ENCODE measurements at places on chromosomes 6 and 20.

DNA sequence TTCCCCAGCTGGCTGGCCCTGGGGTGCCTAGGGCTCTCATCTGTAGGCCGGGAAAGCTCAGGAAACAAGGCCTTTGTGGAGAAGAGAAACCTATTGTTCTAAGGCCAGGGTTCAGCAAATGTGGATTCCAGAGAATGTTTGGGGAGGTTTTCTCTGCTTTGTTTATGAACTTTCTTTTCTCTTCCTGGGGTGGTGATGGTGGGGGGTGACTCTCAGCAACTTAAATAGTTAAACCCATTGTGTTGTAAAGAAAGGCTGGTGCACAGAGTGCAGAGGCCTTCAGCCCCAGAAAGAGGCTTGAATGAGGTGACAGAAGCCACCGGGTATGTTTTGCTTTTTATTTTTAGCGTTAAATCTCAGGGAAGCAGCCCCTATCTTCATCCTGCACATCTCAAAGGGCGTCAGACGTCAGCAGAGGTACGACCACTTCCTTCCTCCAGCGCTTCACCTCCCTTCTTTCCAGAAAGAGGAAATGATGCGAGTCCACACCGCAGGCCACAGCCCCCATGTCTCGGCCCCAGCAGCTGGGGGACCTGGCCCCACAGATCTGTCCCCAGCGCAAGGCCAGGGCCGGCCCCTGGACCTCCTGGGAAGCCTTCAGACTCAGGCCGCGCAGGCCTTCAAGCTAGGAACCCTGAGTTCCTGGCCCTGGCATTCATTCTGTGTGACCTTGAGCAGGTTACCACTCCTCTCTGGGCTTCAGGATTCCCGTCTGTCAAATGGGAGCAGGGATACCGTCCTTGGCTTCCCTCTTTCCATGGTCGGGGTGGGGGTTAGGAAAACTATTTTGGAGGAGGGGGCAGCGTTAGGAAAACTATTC lies 605 bp upstream of the PPP1R16B start:
- H3K36me3 ChIP-seq: no peaks in the 10 kb centered on the region
- peaks cover 5% of the 10 kb centered on the region for H3K27me3 ChIP-seq
- H3K4me3 ChIP-seq: no peak overlapping the region

- H3K4me1 ChIP-seq: no peaks in the 10 kb centered on the region
- no peak overlapping the region for H3K4me3 ChIP-seq
- no peak overlapping the region for H3K27ac ChIP-seq
These were observed 932.1 kb downstream of the EYS start for GRCh38 chr6:64774881-64775280.

DNA sequence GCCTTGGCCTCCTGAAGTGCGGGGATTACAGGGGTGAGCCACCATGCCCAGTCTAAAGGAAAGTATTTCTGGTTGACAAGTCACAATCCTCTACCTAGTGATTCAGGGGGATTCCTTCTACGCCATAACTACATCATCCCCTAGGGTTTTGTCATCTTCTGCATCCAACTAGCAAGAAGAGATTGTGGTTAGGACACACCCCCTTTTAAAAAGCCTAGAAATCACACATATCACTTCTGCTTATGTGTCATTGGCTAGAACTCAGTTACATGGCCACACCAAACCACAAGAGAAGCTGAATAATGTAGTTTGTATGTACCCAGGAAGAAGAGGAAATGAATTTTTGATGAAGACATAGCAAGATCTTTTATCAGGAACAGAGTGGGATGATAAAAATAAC lies 14.7 kb upstream of the CHD6 start:
- DNase-seq: no peak
- H3K4me3 ChIP-seq: no peak overlapping the region
- H3K27me3 ChIP-seq: peaks cover 5% of the 10 kb centered on the region
- H3K4me1 ChIP-seq: no peaks in the 10 kb centered on the region
- H3K27ac ChIP-seq: no peak overlapping the region
- H3K36me3 ChIP-seq: no peaks in the 10 kb centered on the region

GRCh38 chr6:151310852-151311767 lies 71.3 kb downstream of the AKAP12 start:
- H3K4me1 ChIP-seq: no peaks in the 10 kb centered on the region
- no peak overlapping the region for H3K27ac ChIP-seq
- H3K36me3 ChIP-seq: no peaks in the 10 kb centered on the region
- no peak overlapping the region for H3K4me3 ChIP-seq
- no peaks in the 10 kb centered on the region for H3K27me3 ChIP-seq

DNA sequence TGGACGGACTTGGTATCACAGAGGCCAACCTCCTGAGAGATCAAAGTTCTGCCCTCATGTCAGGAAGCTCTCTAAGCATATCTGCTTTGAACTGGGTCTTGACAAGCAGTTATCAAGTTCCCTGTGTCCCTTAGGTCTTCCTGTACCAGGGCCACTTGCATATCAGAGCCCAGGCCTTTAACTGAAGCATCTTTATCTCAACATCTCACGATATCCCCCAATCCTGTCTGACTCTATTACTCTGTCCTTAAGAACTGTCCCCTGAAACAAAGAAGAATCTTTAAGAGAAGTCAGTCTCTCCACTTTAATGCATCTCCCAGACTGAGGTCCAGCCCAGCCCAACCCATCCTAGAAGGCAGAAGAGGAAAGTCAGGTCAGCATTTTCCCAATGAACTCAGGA lies 8.2 kb downstream of the MAS1L start:
- H3K27me3 ChIP-seq: no peaks in the 10 kb centered on the region
- DNase-seq: no peak
- H3K4me3 ChIP-seq: no peak overlapping the region
- H3K36me3 ChIP-seq: no peaks in the 10 kb centered on the region
- no peaks in the 10 kb centered on the region for H3K4me1 ChIP-seq
- no peak overlapping the region for H3K27ac ChIP-seq

GRCh38 chr6:145096846-145097245 lies 638.5 kb downstream of the EPM2A start:
- no peaks in the 10 kb centered on the region for H3K27me3 ChIP-seq
- H3K4me3 ChIP-seq: no peak overlapping the region
- H3K27ac ChIP-seq: no peak overlapping the region
- H3K4me1 ChIP-seq: no peaks in the 10 kb centered on the region
- no peaks in the 10 kb centered on the region for H3K36me3 ChIP-seq

- no peaks in the 10 kb centered on the region for H3K4me1 ChIP-seq
- no peak overlapping the region for H3K27ac ChIP-seq
- peak; percentile 10 for DNase-seq
- H3K4me3 ChIP-seq: no peak overlapping the region
These were observed 50.9 kb downstream of the PLCB4 start for GRCh38 chr20:9119776-9120175.

DNA sequence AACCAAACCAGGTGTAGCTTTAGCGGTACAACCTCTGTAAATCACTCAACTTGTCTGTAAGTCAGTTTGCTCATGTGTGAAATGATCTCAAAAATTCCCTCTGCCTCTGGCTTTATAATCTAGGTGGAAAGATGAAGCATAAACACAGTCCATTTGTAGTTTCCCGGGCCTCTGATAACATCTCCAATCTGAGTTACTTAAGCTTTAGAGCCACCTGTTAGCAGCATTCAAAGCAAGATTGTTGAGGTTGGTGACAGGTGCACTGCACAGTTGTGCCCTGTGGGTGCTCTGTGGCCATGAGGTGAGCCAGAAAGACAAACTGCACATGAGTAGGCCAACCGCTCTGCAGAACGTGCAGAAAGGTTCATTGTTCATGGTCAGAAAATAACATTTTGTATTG lies 53.7 kb downstream of the MOCS1 start:
- no peak overlapping the region for H3K4me3 ChIP-seq
- DNase-seq: no peak
- no peaks in the 10 kb centered on the region for H3K36me3 ChIP-seq
- H3K4me1 ChIP-seq: no peaks in the 10 kb centered on the region
- H3K27me3 ChIP-seq: no peaks in the 10 kb centered on the region

- no peaks in the 10 kb centered on the region for H3K27me3 ChIP-seq
- H3K4me3 ChIP-seq: no peak overlapping the region
- H3K36me3 ChIP-seq: no peaks in the 10 kb centered on the region
- no peaks in the 10 kb centered on the region for H3K4me1 ChIP-seq
- no peak for DNase-seq
These were observed 351.5 kb upstream of the CHD6 start for GRCh38 chr20:41969656-41970055.

- H3K4me1 ChIP-seq: no peaks in the 10 kb centered on the region
- no peaks in the 10 kb centered on the region for H3K36me3 ChIP-seq
- peak overlapping the region; percentile 87 for H3K27ac ChIP-seq
- no peak overlapping the region for H3K4me3 ChIP-seq
- no peak for DNase-seq
These were observed 241.0 kb downstream of the DLL1 start for GRCh38 chr6:170049641-170050561.

GRCh38 chr20:25213566-25214425 lies 18.3 kb downstream of the ENTPD6 start:
- H3K4me1 ChIP-seq: no peaks in the 10 kb centered on the region
- H3K27me3 ChIP-seq: no peaks in the 10 kb centered on the region
- no peak overlapping the region for H3K27ac ChIP-seq

GRCh38 chr6:166499350-166500163 lies 86.9 kb downstream of the RAMACL start:
- no peak overlapping the region for H3K4me3 ChIP-seq
- DNase-seq: no peak
- H3K36me3 ChIP-seq: peaks cover 28% of the 10 kb centered on the region
- H3K4me1 ChIP-seq: no peaks in the 10 kb centered on the region
- H3K27me3 ChIP-seq: no peaks in the 10 kb centered on the region
- no peak overlapping the region for H3K27ac ChIP-seq

DNA sequence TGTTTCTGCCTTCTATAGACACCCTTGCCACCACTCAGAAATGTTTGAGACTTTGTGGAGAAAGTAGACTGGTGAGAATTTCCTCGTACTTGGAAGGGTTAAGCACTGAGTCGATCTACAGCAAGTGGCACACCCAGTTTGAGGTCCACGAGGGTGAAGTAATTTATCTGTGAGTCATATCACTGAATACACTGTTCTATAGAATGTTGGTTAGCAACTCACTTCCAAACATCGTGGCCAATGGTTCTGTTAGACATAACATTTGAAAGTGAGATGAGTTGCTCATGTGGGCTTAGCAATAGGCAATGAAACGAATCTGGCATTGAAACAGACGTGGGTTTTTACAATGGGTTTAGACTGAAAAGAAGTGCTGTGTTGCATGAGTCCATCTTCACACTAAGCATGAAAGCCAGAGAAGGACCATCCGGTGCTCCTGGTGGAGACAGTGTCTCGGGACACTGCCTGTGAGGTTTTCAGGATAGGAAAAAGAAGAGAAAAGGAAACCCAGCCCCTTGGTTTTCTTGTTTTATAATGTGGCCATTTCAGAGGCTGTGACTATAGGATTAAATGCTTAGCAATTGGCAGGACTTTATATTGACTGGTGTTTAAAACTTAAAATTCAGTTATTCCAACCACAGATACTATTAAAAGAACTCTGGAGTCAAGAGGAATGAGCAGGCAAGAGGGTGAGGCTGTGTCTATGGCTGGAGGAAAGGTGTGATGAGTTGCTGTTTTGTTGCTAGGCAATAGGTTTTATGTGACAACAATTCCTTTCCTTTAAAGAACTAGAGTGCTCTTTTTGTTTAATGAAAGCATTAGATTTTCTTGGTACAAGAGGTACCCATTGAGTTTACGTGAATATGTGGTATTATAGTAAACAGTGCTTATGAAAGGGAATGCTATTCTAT lies 31.0 kb upstream of the EZR start:
- peak overlapping the region; percentile 92 for H3K27ac ChIP-seq
- peak; percentile 94 for DNase-seq
- peaks cover 17% of the 10 kb centered on the region for H3K4me1 ChIP-seq
- no peaks in the 10 kb centered on the region for H3K36me3 ChIP-seq

- H3K27ac ChIP-seq: peak overlapping the region; percentile 69
- DNase-seq: peak; percentile 71
- H3K27me3 ChIP-seq: no peaks in the 10 kb centered on the region
- no peaks in the 10 kb centered on the region for H3K36me3 ChIP-seq
- H3K4me3 ChIP-seq: no peak overlapping the region
- peaks cover 9% of the 10 kb centered on the region for H3K4me1 ChIP-seq
These were observed 142.2 kb upstream of the ARID1B start for GRCh38 chr6:156634951-156635371.

DNA sequence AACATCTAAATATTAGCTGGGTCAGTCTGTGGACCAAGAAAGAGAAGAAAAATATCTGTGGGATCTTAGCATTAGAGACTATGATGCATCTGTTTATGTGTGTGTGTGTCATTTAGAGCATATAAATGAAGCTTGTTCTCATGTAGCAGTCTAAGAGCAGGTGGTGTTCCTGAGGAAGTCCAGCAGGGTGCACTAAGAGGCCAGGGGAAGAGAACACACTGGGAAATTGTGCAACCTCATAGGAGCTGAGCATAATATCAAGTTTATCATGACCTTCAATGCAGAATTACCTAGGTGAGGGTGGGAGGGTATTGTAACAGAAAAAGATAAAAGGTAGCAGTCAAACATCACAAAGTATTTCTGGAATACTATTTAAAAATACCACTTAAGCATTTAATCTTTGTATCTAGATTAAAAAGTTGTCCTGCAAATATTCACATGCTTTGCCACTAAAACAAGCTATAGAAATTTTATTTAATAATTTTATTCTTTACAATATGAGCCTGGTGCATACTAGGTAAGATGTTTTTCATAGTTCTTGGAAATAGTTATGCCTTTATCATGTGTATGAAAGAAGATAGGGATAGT lies 80.5 kb downstream of the SMPDL3A start:
- no peak overlapping the region for H3K4me3 ChIP-seq
- DNase-seq: peak; percentile 72
- H3K27ac ChIP-seq: no peak overlapping the region
- no peaks in the 10 kb centered on the region for H3K36me3 ChIP-seq
- no peaks in the 10 kb centered on the region for H3K4me1 ChIP-seq

DNA sequence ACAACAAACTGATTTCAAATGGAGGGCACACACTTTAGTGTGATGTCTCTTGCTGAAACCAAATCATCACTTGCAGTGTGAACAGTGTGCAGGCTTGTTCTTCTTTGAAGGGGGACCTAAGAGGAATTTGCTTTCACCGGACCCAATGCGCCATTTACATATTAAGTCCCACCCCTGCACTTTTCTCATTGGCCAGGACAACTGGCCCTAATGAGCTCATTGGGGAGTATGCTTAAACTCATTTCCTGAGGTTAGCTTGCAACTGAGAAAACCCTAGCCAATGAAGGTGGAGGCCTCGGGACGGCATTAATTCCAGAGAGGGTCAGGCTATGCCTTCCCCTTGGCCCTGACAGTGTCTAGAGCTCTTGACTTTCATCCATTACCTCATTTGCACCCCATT lies 58.7 kb downstream of the VEGFA start:
- H3K27me3 ChIP-seq: no peaks in the 10 kb centered on the region
- H3K27ac ChIP-seq: no peak overlapping the region
- H3K36me3 ChIP-seq: no peaks in the 10 kb centered on the region
- H3K4me3 ChIP-seq: no peak overlapping the region
- DNase-seq: no peak
- peaks cover 73% of the 10 kb centered on the region for H3K4me1 ChIP-seq

GRCh38 chr20:63530788-63531160 lies 6.4 kb downstream of the PTK6 start:
- peaks cover 12% of the 10 kb centered on the region for H3K27me3 ChIP-seq
- H3K36me3 ChIP-seq: no peaks in the 10 kb centered on the region
- H3K4me3 ChIP-seq: no peak overlapping the region
- no peak overlapping the region for H3K27ac ChIP-seq
- peak; percentile 93 for DNase-seq
- peaks cover 25% of the 10 kb centered on the region for H3K4me1 ChIP-seq

Data from small intestine (tissue), 16 donors.